H9 (cell line): ENCODE measurements at places on chromosomes 3 and 15.

DNA sequence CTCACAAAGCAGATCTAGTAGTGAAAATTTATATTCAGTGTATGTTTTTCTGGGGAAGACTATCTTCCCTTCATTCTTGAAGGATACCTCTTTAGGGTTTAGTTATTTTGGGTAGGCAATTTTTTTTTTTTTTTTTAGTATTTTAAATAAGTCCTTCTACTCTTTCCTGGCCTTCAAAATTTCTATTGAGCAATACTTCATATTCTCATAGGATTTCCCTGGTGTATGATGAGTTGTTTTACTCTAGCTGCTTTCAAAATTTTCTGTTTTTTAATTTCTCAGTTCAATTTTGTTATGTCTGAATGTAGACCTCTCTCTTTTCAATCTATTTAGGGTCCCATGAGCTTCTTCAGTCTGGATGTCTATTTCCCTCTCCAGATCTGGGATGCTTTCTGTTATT, 74.3 kb upstream of the PLSCR4 start:
- DNase-seq = no peak

- DNase-seq = no peak
Measured at GRCh38 chr15:25439369-25439836, 579 bp upstream of the UBE3A start.

- DNase-seq = no peak
Measured at GRCh38 chr15:58522391-58522790, 90.6 kb downstream of the LIPC start.

- no peak for DNase-seq
Measured at GRCh38 chr15:61794881-61795280, 265.4 kb downstream of the VPS13C start.

- DNase-seq = no peak
Measured at GRCh38 chr3:110564674-110565073, 506.9 kb upstream of the NECTIN3 start.

GRCh38 chr3:188062216-188062615, 91.7 kb upstream of the LPP start:
- DNase-seq = no peak

GRCh38 chr3:185084901-185085300, 68.0 kb downstream of the C3orf70 start:
- DNase-seq = no peak

GRCh38 chr15:74406992-74407705, 26.6 kb downstream of the SEMA7A start:
- no peak for DNase-seq

DNA sequence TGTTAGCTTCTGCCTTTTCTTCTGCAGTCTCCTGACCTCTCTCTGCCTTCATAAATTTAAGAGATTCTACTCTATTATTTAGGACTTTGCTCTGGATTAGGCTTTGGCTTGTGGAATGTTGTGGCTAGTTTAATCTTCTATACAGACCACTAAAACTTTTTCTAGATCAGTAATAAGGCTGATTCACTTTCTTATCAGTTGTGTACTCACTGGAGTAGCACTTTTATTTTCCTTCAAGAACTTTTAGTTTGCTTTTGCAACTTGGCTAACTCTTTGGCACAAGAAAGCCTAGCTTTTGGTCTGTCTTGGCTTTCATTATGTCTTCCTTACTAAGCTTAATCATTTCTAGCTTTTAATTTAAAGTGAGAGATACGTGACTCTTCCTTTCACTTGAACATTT, 265.5 kb upstream of the TBC1D5 start:
- no peak for DNase-seq

DNA sequence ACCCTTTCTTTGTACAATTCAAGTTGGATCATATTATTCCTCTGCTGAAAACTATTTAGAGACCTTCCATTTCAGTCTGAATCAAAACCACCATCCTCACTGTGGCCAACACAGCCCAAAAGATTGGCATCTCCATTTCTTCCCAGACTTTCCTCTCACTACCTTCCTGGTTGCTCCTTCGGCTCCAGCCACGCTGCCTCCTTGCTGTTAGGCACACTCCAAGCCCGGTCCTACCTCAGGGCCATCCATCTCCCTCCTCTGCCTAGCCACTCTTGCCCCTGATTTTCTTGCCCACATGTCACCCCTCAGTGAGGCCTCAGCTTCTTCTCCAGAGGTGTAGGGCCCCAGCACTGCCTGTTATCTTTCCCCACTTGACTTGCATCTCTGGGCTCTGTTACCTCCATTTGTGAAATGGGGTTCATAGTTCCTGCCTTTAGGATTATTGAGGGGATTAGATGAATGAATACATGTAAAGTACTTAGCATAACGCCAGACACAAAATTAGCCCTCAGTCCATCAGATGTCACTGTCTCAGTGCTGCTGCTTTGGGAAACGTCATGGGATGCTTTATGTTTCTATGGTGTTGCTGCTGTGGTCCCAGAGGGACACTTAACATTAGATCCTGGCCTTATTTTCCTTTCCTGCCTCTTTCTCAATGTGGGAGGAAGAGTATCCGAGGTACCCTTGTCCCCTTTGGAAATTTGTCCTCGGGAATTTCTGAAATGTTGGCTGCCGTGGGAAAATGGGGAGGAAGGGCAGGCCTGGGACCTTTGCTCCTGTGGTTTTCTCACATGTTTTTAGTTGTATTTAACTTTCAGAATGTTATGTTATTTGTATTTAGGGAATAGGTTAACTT, 31.3 kb downstream of the SNRK start:
- no peak for DNase-seq

- DNase-seq = no peak
Measured at GRCh38 chr15:24269166-24269571, 406.4 kb upstream of the NPAP1 start.

DNA sequence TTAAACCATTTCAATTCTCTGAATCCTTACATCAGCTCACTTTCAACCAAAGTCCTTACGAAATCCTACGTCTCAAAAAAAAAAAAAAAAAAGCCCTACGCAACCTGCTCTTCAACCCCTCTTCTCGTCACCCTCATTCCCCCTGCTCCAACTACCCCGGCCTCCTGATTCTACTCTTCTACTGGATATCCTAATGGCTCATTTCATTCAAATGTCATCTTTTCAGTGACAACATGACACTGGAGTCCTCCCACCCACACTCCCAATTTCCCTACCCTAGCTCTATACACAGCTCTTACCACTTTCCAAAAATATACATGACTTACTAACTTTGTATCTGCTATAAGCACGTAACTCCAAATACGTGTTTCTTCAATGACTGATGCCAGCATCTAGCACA, 11.5 kb downstream of the UBP1 start:
- no peak for DNase-seq

DNA sequence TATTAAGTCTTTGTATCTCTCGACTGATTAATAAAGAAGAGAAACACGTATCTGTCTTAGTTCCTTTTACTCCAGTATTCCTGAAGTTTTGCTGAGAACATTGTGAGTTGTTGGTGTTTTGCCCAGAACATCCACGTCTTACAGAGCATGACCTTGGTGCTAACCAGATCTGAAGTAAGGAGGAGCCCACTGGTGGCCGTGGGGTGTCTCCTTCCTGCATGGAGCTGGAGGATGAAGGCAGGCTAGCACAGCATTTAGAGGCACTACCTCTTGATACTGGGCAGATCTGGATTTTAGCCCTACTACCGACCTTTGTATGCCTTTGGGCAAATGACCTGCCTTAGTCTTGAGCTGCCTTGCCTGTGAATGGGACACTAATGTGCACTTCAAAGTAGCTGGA, 28.9 kb upstream of the ESYT3 start:
- peak; percentile 10 for DNase-seq

DNA sequence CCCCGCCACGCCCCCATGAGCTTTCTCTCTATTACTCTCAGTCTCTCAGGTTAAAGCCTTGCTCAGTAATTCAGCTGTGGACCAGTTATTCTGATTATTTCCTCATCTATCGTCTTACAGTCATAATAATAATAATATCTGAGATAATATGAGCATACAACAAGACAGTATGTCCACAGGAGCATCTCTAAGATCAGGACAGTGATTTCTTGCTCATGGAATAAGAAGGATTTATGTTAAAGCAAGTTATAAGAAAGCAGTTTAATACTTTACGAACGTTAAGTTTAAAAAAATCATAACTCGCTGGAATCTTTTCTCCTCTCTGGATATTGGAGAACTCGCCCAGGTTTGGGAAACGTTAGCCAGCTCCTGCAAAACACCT, 643 bp upstream of the LMCD1 start:
- no peak for DNase-seq
